ENCODE measurements at places on chromosomes 13 and 19. TPM values are rescaled to one million over a fixed set of nuclear protein-coding genes. Genes with fewer than 3 reads are reported as not detected.

The SHANK1 gene
- total RNA-seq = 1.6 TPM

The EDDM13 gene
- not detected for total RNA-seq

The FCER2 gene
- 26.4 TPM for total RNA-seq

The LILRB2 gene
- 75.6 TPM for total RNA-seq

The IRS2 gene
- 11.6 TPM for total RNA-seq

The ZNF546 gene
- total RNA-seq = 7.8 TPM

The MBD3L2 gene
- total RNA-seq = not detected

The SMIM24 gene
- total RNA-seq = 1.2 TPM

The SERPINE3 gene
- total RNA-seq = not detected

The MAST1 gene
- 0.33 TPM for total RNA-seq

The STXBP2 gene
- total RNA-seq = 199 TPM

The LGALS14 gene
- total RNA-seq = not detected

The LGALS4 gene
- total RNA-seq = 1.1 TPM

The PSG2 gene
- total RNA-seq = not detected

The GZMM gene
- 16.3 TPM for total RNA-seq

The LIM2 gene
- total RNA-seq = not detected

The KIRREL2 gene
- total RNA-seq = not detected

The CD79A gene
- 269 TPM for total RNA-seq

The APOC1 gene
- total RNA-seq = 180 TPM

The ZNF728 gene
- 2.7 TPM for total RNA-seq

The FSD1 gene
- 2.0 TPM for total RNA-seq

The ONECUT3 gene
- total RNA-seq = not detected

The FLT3LG gene
- 31.0 TPM for total RNA-seq

The TFPT gene
- total RNA-seq = 17.2 TPM

The ZNF121 gene
- total RNA-seq = 32.3 TPM

The LYL1 gene
- 47.1 TPM for total RNA-seq

The TMIGD2 gene
- total RNA-seq = 4.7 TPM

The KIR3DL1 gene
- total RNA-seq = 6.3 TPM

The CGB5 gene
- not detected for total RNA-seq

The CCNE1 gene
- 4.8 TPM for total RNA-seq

The GIPR gene
- 1.7 TPM for total RNA-seq

The SYCN gene
- not detected for total RNA-seq

The CRLF1 gene
- 1.1 TPM for total RNA-seq

The COX6B1 gene
- 574 TPM for total RNA-seq

The LCP1 gene
- 968 TPM for total RNA-seq

The UGGT2 gene
- 18.1 TPM for total RNA-seq

The ANO8 gene
- 6.5 TPM for total RNA-seq

The LRRC25 gene
- 111 TPM for total RNA-seq

The SYNE4 gene
- not detected for total RNA-seq

The ZNF556 gene
- total RNA-seq = not detected

The STOML3 gene
- total RNA-seq = not detected

The RASGRP4 gene
- total RNA-seq = 46.1 TPM

The PHLDB3 gene
- 23.0 TPM for total RNA-seq

The ZFP14 gene
- 13.6 TPM for total RNA-seq

The ZNF99 gene
- 0.29 TPM for total RNA-seq

The DBP gene
- total RNA-seq = 24.4 TPM

The LTBP4 gene
- total RNA-seq = 188 TPM

The PCDH20 gene
- total RNA-seq = 1.5 TPM

The RASL11A gene
- 9.2 TPM for total RNA-seq

The CYP4F12 gene
- 8.2 TPM for total RNA-seq

The TMEM205 gene
- total RNA-seq = 54.2 TPM

Measured in spleen (tissue), 13 donors.